ENCODE measurements at places on chromosomes 7 and 10. TPM values are rescaled to one million over a fixed set of nuclear protein-coding genes. Genes with fewer than 3 reads are reported as not detected.

Gene AMPH
- 1.3 TPM for polyA plus RNA-seq

Gene VWDE
- 0.23 TPM for polyA plus RNA-seq

Gene PRRT4
- 0.66 TPM for polyA plus RNA-seq

Gene EEPD1
- polyA plus RNA-seq: 16.9 TPM

Gene NOS3
- polyA plus RNA-seq: 3.0 TPM

Gene PIK3AP1
- 13.0 TPM for polyA plus RNA-seq

Gene SLC26A4
- polyA plus RNA-seq: 0.39 TPM

Gene TSPAN14
- 60.0 TPM for polyA plus RNA-seq

Gene CNPY1
- 0.05 TPM for polyA plus RNA-seq

Gene PPP1R17
- polyA plus RNA-seq: 0.27 TPM

Gene PON1
- polyA plus RNA-seq: 6.9 TPM

Gene BPGM
- 23.1 TPM for polyA plus RNA-seq

Gene UTF1
- 0.02 TPM for polyA plus RNA-seq

Gene AKR1C4
- 0.02 TPM for polyA plus RNA-seq

Gene AGMO
- 0.37 TPM for polyA plus RNA-seq

Gene GJD4
- 0.07 TPM for polyA plus RNA-seq

Gene GSAP
- 29.7 TPM for polyA plus RNA-seq

Gene GDF2
- 0.02 TPM for polyA plus RNA-seq

Gene ITPRID1
- polyA plus RNA-seq: 0.02 TPM

Gene COL28A1
- 0.71 TPM for polyA plus RNA-seq

Gene PTPRN2
- 1.9 TPM for polyA plus RNA-seq

Gene PBLD
- polyA plus RNA-seq: 2.5 TPM

Gene CACNB2
- polyA plus RNA-seq: 3.9 TPM

Measured in thymus (tissue), 14 donors.